ENCODE measurements at places on chromosomes 2 and 18.

DNA sequence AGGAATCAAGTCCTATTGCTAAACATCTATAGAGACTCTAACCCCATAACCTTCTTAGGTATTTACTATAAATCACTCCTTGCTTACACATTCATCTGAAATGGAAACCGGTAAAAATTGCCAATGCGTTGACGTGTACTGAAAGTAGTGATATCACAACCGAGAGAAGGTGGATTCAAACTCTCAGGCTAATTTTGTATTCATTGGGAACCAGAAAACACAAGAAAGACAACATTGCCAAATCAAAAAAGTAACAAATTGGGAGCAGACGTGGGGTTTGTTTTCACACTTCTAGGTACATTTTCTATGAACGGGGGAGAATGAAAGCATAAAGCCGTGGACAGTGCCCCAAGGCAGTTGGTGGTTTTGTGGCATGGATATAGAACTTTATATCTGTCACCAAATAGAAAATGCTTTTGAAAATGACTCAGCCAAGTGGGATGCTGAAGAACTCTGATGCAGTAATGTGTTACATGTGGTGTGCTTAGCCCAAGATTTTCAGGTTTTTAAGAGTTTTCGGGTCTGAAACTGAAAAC lies 155.1 kb upstream of the RASGRP3 start:
- no peak for DNase-seq

DNA sequence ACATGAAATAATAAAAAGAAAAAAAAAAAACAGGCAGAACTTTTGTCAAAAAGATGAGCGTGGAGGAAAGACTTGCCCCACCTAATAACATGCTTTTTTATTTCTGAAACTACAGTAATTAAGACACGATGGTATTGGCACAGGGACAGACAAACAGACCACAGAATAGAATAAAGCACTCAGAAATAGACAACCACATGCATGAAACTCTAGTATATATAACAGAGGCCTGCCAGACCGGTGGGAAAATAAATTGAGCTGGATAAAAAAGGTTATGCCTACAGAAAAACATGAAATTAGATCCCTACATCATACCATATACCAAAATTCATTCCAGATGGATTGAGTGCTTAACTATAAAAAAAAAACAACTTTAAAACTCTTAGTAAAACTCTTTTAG lies 163.1 kb downstream of the NRP2 start:
- no peak for DNase-seq

DNA sequence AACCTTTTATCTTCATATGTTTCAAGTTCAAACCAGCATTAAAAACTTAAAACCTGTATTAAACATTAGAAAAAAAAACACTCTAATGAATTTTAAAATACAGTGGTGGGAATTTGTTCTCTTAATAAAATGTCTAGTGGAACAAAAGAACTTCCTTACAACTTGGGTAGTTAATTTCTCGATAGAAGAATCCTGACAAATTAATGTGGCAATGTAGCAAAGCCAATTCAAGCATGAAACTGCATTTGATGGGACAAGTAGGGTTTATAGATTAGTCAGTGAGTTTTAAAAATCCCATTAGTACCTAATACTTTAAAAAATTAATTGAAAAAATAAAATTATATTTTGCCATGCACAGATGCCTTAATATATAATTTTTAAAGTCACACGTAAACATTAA lies 59.4 kb downstream of the PDE1A start:
- no peak for DNase-seq

DNA sequence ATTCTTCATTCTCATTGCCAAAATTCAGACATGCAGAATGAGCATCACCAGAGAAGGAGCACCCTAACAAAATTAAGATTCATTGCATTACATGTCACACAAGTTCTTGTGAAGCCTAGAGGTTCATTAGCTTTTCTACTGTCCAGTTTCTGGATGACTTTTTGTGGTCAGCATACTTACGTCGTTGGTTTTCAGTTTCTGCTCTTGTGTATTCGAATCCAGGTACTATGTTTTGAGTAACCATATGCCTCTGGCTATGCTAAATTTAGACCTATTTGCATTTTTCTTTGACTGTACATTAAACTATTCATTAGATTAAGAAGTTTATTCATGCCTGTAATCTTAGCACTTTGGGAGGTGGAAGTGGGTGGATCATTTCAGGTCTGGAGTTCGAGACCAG lies 251.3 kb downstream of the PARD3B start:
- no peak for DNase-seq

DNA sequence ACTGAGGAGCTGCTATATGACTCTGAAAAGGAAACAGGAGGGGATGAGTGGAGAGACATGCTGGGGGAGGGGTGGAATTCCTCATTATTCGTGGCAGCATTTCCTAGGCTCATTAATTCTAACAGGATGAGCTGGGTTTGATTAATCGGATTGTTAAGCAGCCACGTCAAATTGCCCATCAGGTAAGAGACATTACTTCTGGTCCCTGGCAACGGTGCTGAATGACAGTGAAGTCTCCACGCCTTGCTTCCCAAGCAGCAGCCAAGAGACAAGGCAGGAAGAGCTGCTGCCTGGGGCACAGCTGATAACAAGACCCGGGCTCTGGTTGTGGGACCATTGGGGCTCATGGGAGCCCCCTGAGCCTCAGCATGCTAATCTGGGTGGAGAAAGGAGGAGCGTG lies 86.6 kb downstream of the MARCHF4 start:
- DNase-seq: no peak

GRCh38 chr2:188517549-188518215 lies 226.0 kb downstream of the GULP1 start:
- DNase-seq: no peak
